ENCODE measurements at places on chromosomes 12 and 14.

DNA sequence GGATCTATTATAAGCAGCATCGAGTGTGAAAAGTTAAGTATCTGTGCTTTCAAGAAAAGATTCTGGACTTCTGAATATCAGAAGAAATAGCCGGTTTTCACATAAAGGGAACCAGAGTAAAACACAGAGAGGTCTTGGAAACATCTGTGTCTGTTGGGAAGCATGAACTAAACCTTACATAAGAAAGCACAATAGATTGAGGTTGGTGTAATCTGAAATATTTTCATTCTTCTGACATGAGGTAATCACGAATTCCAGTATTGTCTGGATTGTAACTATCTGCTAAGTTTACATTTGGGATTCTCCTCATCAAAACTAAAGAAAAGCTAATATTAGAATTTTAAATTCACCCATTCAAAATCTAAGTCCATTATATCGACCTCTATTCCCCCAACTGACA, 161.3 kb downstream of the CPNE8 start:
- no peak for DNase-seq

GRCh38 chr14:52360831-52361230, 46.7 kb downstream of the PTGER2 start:
- DNase-seq, result no peak

GRCh38 chr14:94481468-94482131, 5.6 kb upstream of the SERPINA9 start:
- DNase-seq, result no peak

- peak; percentile 13 for DNase-seq
Measured at GRCh38 chr14:90518941-90519256, 122.1 kb downstream of the CALM1 start.

- DNase-seq, result no peak
Measured at GRCh38 chr12:67827820-67828383, 161.3 kb upstream of the IFNG-AS1 start.

DNA sequence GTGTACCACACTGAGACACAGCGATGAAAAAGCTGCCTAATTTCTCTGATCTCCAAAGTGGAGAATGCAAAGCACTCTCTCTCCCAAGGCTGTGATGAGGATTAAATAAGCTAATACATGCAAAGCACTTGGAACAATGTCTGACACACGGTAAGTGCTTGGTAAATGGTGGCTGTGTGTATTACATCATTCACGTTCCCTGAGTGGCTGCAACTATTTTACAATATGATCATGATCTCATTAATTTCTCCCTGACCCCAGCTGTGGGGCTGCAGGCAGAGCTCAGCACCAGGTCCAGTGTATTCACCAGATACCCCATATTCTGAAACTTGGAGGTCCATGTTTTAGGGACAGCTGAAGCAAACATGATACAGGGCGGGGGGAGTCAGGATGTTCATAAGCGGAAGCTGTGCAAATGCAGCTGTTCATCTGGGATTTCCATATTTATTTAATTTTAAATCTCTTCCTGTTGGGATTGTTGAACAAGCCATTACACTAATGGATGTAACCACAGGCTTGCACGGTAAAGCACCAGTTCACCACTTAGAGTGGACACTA, 106.4 kb downstream of the CCDC60 start:
- no peak for DNase-seq

- DNase-seq, result no peak
Measured at GRCh38 chr12:87812030-87812429, 217.2 kb downstream of the C12orf50 start.

DNA sequence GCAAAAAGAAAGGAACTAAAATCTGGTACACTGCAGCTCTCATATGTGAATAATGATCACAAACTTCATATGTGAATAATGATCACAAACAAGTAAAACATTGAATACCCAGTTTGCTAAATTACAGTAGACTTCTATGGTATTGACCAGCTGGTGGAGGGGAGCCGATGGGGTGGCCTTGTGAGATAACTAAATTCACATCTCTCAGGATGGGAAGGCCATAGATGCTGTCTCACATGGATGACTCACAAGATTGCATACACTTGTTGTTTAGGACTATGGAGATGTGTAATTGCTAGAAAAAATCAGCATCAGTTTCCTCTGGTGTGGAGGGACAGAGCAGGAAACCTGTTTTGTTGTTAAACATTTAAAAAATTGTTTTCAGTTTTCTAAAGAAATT, 49.2 kb downstream of the ACACB start:
- DNase-seq, result no peak

Measured in stimulated activated CD8-positive, alpha-beta memory T cell treated with anti-CD3 and anti-CD28 coated beads, Interleukin-15, amount 100 ng/mL, for 1 hour (primary cell).